ENCODE measurements at places on chromosomes 11 and 22.

- no peak for DNase-seq
Measured at GRCh38 chr22:26985206-26985605, 327.8 kb downstream of the MIAT start.

DNA sequence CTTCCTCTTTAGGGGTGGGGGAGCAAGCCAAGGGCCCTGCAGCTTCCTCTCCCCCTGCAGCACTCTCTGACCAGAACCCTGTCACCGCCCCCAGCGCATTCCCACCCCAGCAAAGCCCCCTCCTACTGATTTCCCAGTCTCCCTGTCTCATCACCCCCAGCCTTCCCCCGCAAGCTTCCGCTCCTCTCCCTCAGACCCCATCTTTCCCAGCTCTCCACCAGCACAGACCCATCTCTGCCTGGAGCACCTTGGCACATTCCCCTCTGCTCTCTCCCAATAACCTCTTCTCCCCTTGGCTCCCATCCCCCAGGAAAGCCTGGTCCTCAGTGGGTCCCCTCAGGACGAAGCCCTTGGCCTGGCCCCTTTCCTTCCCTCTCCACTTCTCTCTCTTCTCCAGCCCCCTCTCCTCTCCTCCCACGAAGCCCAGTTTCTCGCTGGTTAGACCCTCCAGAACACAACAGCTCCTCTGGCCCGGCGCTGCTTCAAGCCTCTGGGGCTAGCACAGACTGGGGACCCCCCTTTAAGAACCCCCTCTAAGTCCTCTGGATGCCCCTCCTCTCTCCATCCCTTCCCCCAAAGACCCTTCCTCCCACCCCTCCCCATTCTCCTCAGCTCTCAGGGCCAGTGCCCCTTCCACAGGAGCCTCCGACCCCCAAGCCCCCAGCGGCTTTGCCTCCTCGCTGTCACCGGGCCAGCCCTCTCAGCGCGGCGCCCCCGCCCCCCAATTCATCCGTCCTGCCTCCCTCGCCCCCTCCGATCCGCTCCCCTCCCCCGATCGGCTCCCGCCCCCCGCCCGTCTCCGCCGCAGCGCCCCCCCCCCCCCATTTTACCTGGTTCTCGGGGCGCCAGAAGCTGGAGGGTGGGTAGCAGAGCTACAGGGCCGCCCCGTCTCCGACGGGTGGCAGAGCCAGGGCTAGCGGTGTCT is 594 bp downstream of the NRXN2 start:
- DNase-seq = no peak

GRCh38 chr11:11937957-11938356 is 70.5 kb downstream of the DKK3 start:
- DNase-seq = no peak

DNA sequence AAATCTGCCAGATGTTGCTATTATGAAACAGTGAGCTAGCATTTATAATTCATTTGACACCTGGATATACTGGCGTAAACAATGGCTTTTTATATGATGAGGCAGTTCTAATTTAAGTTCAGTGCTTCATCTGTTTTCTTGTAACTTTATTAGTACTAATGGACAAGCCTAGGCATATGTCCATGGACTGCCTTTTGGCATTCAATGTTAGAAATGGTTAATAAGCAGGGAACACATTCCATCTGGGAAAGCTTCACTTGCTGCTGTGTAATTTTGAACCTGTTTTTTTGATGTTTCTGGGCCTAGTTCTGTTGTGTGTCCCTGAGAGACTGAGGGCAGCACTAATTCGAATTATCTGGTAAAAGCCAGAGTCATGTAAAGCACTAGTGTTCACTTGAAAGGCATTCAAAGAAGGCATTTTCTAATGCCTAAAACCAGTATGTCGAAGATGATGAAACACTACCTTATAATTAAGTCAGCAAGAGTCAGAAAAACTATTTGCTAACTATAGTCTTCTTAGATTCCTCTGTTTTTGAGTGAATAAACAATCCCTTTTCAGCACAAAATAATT is 138.5 kb downstream of the SWAP70 start:
- no peak for DNase-seq

DNA sequence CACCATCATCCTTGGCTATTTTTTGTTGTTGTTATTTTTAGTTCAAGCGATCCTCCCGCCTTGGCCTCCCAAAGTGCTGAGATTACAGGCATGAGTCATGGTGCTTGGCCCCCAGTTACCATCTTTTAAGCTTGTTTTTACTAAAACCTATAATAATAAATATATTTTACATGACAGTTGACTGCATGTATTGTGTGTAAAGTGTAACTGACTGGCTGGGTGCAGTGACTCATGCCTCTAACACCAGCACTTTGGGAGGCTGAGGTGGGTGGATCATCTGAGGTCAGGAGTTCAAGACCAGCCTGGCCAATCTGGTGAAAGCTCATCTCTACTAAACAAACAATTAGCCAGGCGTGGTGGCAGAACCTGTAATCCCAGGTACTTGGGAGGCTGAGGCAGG is 386.2 kb downstream of the TENM4 start:
- no peak for DNase-seq

DNA sequence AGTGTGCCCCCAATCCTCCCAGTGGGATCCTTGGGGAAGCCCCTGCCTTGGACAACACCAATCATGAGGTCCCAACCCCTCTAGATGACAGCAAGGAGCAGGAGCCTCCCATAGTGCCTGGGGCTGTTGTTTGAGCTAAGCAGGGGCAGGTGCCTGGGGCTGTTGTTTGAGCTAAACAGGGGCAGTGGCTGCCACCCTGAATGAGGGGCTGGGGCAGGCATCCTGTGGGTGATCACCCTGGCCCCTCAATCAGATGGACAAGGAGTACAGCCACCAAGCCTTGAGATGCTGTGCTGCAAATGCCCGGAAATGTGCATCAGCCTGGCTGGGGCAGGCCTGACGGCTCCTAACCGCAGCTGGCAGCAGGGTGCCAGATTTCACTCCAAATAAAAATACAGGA is 66.7 kb downstream of the MYEOV start:
- DNase-seq = no peak

DNA sequence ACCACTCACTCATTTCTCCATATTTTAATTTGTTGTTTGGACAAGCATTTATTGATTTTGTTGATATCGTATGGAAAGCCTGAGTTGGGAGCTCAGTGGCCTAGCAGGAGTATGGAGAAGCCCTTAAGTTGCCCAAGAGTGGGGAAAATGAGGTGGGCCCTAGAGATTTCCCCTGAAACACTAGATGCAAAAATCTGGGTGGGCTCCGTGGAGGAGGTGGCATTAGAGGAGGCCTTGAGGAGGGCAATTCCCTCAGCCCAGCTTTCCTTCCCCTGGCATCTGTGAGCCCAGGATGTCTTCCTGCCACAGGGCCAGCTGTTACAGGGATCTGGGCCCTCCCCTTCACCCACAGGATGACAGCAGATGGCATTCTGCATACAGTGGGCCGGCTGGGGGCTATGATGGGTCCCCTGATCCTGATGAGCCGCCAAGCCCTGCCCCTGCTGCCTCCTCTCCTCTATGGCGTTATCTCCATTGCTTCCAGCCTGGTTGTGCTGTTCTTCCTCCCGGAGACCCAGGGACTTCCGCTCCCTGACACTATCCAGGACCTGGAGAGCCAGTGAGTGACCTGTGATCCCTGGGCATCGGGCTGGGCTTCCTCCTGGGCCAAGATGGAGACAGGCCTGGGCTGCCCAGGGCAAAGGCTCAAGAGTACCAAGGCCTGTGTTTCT is 21.6 kb upstream of the SLC22A12 start:
- no peak for DNase-seq

Data from activated CD4-positive, alpha-beta T cell treated with anti-CD3 and anti-CD28 coated beads, Interleukin-2, amount 50 U/mL, for 4 hours (primary cell).